Regular cardiac myocyte (primary cell): ENCODE measurements at places on chromosomes 5 and 9. TPM values are rescaled to one million over a fixed set of nuclear protein-coding genes. Genes with fewer than 3 reads are reported as not detected.

FBLL1 gene
- total RNA-seq = under 0.01 and 0.77 TPM in 2 replicates

FSTL4 gene
- under 0.01 TPM in 1 of 2 replicates, not detected in the other for total RNA-seq

ENTPD2 gene
- not detected in 2 replicates for total RNA-seq

FREM1 gene
- total RNA-seq = not detected in 2 replicates

NEURL1B gene
- total RNA-seq = 5.1 and 5.6 TPM in 2 replicates

SLC45A2 gene
- total RNA-seq = 0.28 TPM in 1 of 2 replicates, not detected in the other

SPOCK1 gene
- 108 and 173 TPM in 2 replicates for total RNA-seq

ARL14EPL gene
- 0.19 TPM in 1 of 2 replicates, not detected in the other for total RNA-seq

PCDHGA11 gene
- total RNA-seq = 3.1 and 4.5 TPM in 2 replicates

PCDHA3 gene
- 0.19 and 1.1 TPM in 2 replicates for total RNA-seq

CA9 gene
- total RNA-seq = 0.38 and 2.8 TPM in 2 replicates

TMEM232 gene
- total RNA-seq = 1.3 and 4.8 TPM in 2 replicates

PCDHB12 gene
- total RNA-seq = under 0.01 and 0.28 TPM in 2 replicates

IL4 gene
- total RNA-seq = not detected in 2 replicates

PCDHGA12 gene
- 6.7 and 14.7 TPM in 2 replicates for total RNA-seq

FBP2 gene
- total RNA-seq = not detected in 2 replicates

ACTBL2 gene
- total RNA-seq = under 0.01 and 0.19 TPM in 2 replicates

NMUR2 gene
- not detected in 2 replicates for total RNA-seq

PTTG1 gene
- total RNA-seq = 107 and 449 TPM in 2 replicates

PARP8 gene
- 23.0 and 39.5 TPM in 2 replicates for total RNA-seq

RLN2 gene
- total RNA-seq = not detected in 2 replicates

TNFSF8 gene
- not detected in 2 replicates for total RNA-seq

PCDHA12 gene
- total RNA-seq = 0.28 TPM in 1 of 2 replicates, not detected in the other

RGS3 gene
- total RNA-seq = 51.6 and 68.2 TPM in 2 replicates

HSD17B3 gene
- total RNA-seq = not detected in 2 replicates

SARDH gene
- 9.6 and 12.8 TPM in 2 replicates for total RNA-seq

PCDHGA6 gene
- total RNA-seq = 1.5 and 3.1 TPM in 2 replicates

SLC22A4 gene
- total RNA-seq = 1.2 and 2.3 TPM in 2 replicates

CAMK2A gene
- total RNA-seq = under 0.01 and 0.28 TPM in 2 replicates
